ENCODE measurements at places on chromosomes 7 and 10.
A peak's percentile ranks its signal among the peaks of the same experiment; 100 is the strongest.

DNA sequence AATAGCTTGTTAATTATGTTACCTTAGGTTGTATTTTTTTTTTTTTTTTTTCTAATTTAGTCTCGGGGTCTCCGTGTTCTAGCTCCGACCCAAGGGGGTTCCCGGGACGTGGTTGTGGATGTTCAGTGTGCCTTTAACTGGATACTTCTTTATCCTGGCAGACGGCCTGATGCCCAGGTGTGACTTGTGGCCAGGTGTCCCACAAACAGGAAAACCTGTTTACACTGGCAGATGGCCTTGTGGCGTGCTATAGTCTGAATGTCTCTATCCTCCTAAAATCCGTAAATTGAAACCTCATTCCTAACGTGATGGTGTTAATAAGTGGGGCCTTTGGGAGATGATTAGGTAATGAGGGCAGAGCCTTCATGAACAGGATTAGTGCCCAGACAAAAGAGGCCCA lies 546.4 kb upstream of the C7orf33 start:
- no peak for DNase-seq

GRCh38 chr10:5071411-5072198 lies 22.6 kb upstream of the AKR1C3 start:
- DNase-seq, result peak; percentile 25

- no peak for DNase-seq
Measured at GRCh38 chr10:102131286-102132170, 1.3 kb upstream of the PPRC1 start.

DNA sequence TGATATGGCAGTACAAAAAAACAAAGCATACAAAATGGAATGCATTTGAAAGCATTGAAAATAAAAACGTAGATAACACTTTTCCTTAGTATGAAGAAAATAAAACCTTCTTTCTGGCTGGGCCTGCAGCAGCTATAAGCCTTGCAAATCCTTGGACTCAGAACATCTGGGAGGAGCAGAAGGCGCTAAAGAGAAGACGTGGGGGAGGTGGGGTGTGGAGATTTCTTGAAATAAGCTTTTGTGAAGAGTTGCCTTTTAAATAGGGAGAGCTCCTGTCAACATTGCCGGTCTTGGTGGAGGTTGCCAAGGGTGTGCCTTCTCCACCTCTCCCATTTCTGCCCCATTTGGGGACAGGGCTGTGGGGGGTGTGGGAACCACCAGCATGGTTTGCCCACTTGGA lies 128.7 kb downstream of the TMEM178B start:
- no peak for DNase-seq

DNA sequence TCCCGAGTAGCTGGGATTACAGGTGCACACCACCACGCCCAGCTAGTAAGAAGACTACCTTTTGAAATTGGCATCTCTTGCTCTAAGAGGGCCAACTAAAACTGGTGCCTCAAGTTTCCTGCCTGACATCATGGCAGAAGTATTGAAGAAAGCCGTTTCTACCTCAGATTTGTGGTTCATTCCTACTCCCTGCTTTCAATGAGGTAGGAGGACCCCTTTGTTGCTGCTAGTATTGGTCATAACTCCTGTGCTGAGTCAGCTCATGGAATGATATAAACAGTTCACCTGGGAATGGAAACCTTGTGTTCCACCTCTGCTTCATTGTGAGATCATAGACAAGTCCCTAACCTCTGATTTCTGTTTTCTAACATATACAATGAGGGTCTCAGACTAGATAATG lies 82.8 kb downstream of the CDK6 start:
- DNase-seq, result no peak

DNA sequence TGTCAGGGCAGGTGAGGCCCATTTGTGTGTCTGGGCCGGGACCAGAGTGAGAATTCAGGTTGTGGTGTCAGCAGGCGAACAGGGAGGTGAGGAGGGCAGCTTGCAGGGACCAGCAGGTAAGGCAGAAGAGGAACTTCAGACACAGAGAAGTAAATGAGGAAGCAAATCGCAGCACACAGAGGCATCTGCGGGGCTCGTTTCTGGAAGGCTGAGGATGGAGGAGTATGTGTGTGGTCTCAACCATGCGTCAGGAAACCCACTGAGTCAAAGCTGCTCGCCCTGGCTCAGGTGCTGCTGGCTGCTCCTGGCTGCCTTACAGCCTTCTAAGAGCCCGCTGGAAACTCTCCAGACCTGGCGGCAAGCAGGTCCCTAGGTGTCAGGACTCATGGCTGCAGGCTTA lies 26.9 kb upstream of the PITRM1 start:
- peak; percentile 19 for DNase-seq

- DNase-seq, result no peak
Measured at GRCh38 chr7:123751821-123752220, 3.0 kb upstream of the WASL start.

GRCh38 chr10:110005719-110006118 lies 2.1 kb upstream of the ADD3 start:
- no peak for DNase-seq

GRCh38 chr10:58775960-58776567 lies 263.4 kb downstream of the BICC1 start:
- no peak for DNase-seq

GRCh38 chr7:23018750-23019149 lies 4.8 kb upstream of the HYCC1 start:
- DNase-seq, result no peak

- no peak for DNase-seq
Measured at GRCh38 chr10:44425466-44425865, 40.6 kb upstream of the CXCL12 start.

- DNase-seq, result no peak
Measured at GRCh38 chr7:151207315-151207714, 3.0 kb downstream of the H2BK1 start.

DNA sequence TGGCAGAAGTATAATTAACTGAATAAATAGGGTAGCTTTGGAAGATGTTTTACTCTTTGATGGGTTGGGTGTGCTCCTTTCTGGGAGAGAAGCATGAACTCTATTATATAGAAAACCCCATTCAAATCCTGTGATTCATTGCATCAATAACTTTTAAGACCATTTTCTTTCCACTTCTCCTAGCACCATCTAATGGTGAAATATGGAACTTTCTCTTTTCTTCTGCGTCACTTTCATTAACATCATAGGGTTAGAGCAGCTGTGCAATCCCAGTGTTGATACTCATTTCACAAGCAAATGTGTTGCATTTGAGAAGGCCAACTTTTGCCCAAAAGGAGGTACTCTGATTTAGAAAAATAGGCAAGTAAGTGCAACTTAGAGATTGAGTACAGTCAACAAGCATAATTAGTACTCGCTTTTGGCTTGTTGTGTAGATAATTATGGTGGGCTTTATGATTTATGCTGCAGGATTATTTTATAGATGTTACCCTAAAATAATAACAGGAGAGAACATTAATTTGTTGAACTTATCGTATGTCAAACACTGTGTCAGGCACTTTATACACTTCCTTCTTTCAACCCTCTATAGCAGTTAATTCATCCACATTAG lies 92.9 kb downstream of the CPED1 start:
- DNase-seq, result peak; percentile 83

GRCh38 chr10:3428826-3429225 lies 256.2 kb upstream of the PITRM1 start:
- DNase-seq, result no peak

GRCh38 chr7:17380736-17381662 lies 82.5 kb downstream of the AHR start:
- no peak for DNase-seq

DNA sequence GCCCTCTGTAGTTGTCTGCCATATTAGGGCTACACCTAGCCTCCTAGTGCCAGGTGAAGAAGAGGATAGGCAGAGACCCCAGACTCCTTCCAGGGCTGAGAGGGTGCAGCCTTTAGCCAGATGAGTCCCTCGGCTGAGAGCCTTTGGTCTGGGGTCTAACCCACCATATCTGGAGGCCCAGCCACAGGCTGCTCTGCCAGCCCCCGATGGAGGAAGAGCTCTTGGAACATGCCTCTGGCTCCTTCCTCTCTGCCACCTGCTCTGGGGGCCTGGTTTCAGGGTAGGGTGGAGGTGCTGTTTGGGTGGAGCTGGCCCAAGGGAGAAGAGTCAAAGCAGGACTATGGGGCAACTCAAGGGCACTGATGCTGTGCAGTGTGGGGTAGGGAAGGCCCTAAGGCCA lies 1.4 kb downstream of the LRRC18 start:
- no peak for DNase-seq

GRCh38 chr7:47893238-47893637 lies 55.0 kb downstream of the PKD1L1 start:
- DNase-seq, result no peak

DNA sequence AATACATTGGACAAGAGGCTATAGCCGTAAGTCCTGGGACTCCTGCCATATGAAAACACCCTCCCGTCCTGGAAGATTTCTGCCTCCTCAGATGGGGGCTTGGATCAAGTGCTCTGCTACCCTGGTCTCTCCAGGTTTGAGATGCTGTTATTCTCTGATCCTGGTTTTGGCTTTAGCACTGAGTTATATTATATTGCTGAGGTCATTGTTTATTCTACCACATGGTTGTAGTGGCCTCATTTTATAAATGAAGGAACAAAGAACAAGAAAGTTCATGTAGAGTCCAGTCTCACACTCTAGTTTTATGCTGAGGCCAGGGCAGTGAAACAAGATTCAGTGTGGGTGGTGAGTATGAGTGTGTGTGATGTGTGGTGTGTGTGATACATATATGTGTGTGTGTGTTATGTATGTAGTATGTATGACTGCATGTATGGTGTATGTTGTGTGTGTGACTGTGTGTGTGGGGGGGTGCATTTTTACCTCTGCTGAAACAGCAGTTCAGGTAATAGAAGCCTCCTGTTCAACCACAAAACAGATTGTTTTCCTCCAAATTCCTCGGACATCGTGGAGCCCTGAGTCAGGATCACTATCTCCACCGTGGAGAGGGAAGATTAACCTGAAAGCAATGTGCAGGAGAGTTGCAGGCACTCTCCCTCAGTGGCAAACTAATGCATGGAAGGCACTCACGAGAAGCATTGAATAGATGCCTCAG lies 80.7 kb downstream of the C7orf25 start:
- no peak for DNase-seq

DNA sequence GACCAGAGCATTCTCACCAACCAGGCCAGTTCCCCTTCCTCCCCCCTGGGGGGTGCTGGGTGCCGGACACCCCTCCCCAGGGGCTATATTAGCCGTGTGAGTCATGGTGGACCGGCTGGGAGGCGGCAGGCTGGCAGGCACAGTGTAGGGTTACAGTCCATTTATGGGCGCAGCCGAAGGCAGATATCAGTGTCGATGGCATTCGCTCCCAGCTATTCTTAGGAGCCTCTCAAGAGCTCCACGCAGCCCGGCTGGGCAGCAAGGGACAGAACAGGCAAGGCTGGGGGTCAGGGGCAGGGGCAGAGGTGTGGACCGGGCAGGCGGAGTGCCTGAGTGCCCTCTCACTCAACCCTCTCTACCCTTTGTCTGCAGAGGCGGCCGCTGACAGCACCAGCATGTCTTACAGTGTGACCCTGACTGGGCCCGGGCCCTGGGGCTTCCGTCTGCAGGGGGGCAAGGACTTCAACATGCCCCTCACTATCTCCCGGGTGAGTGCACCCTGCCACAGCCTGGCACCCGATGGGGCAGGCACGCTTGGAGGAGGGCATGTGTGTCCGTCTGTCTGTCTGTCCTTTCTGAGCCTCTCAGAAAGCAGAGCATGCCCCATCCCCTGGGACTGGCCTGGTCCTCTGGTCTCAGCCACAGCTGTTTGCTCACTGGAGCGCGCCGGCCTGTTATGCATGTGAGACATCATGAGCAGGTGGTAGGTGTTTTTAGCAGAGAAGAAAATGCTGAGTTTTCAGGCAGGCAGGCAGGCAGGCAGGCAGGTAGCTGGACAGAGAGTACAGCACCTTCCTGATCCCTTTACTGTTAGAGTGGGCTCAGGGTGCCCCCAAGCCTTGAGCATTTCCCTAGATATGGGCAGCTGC lies at the start of gene LDB3:
TSS of gene LDB3 (plus strand) at position 215 of the 869 bp plus-strand sequence. CDS start at position 396, 181 bp downstream.
- DNase-seq, result no peak

- peak; percentile 70 for DNase-seq
Measured at GRCh38 chr10:130179640-130180039, 43.4 kb downstream of the GLRX3 start.

DNA sequence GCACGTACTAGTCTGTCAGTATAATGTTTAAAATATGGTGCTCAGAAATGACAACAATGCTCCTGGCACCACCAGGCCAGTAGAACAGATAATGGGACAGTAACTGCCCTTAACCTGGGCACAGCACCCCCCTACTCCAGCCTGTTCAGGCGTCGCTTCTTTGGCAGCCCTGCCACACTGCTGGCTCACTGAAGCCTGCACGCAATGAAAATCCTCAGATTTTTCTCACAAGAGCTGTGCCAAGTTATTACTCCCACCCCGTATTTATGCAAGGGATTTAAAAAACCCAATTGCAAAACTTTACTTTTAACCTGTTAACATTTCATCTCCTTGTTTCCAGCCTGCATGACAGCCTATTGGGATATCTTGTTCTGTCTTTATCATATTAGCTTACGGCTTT lies 56.6 kb upstream of the LAMB1 start:
- no peak for DNase-seq

DNA sequence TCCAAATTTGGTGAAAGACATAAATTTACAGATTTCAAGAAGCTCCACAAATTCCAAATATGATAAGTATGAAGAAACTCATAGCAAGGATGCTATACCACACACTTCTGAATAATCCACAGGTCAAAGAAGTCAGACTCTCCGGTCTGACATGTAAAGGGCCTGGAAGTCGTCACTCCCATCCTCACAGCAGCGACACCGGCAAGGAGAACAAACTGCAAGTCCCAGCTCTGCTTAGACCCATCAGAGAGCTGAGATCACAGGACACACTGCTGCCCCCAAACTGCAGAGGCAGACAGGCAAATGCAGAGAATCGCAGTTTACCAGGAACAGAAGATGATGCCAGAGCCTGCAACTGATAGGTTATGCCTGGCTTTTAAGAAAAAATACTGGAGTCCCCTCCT lies 62.0 kb downstream of the AMZ1 start:
- DNase-seq, result no peak

DNA sequence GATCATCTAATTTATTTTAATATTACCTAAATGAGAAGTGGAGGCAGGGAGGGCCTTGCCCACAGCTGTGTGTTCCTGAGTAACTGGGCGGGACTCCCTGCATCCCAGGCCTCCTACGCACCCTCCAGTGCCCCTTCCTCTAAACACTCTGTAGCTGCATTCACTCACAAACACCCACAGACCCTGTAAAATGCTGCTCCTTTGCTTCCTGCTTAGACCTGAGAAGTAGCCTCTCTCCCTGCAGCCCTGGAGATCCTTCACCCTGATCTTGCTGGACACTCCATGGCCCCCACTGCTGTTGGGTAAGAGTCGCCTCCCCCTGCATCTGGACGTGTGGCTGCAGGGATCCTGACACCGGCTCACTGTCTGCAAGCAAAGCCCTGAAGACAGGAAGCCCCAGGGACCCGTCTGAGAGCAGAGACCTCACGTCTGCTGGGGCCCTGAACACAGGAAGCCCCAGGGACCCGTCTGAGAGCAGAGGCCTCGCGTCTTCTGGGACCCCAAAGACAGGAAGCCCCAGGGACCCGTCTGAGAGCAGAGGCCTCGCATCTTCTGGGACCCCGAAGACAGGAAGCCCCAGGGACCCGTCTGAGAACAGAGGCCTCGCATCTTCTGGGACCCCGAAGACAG lies 589.8 kb downstream of the DNAJB6 start:
- no peak for DNase-seq

All from suppressor macrophage (primary cell).